ENCODE measurements at places on chromosomes 1 and 21.

- DNase-seq, result peak; percentile 93
Measured at GRCh38 chr1:210438928-210439841, 110.5 kb downstream of the HHAT start.

DNA sequence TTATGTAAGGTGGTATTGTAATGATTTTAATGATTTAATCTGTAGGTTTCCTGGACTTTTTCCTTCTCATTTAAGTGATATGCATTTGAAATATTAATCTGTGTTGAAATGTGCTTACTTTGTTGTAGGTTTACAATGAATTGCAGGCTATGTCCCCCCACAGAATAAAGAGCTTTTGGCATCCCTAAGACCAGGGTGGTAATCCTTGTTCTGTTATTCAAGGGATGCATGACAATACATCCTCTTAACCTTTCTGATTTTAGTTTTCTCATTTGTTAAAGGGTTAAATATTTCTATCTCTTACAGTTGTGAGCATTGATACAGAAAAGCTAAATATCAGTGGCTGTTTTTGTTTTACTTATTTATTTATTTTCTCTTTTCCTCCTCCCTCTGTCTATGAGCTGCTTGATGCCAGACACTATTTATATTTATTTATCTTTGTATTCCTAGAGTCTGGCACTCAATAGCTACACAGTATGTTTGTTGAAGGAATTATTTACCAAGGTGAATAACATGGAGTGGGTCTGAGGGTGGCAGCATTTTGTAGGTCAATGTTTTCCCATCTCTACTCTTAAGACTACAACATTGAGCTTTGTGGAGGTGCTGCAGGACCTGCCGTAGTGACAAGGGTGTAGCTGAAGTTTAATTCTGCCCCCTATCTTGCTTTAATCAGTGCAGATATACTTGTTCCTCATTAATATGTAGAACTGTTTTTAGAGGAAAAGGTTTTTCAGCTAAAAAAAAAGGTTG is 19.9 kb upstream of the ADGRL2 start:
- no peak for DNase-seq

GRCh38 chr1:13775459-13775858 is 75.5 kb downstream of the PRDM2 start:
- no peak for DNase-seq

DNA sequence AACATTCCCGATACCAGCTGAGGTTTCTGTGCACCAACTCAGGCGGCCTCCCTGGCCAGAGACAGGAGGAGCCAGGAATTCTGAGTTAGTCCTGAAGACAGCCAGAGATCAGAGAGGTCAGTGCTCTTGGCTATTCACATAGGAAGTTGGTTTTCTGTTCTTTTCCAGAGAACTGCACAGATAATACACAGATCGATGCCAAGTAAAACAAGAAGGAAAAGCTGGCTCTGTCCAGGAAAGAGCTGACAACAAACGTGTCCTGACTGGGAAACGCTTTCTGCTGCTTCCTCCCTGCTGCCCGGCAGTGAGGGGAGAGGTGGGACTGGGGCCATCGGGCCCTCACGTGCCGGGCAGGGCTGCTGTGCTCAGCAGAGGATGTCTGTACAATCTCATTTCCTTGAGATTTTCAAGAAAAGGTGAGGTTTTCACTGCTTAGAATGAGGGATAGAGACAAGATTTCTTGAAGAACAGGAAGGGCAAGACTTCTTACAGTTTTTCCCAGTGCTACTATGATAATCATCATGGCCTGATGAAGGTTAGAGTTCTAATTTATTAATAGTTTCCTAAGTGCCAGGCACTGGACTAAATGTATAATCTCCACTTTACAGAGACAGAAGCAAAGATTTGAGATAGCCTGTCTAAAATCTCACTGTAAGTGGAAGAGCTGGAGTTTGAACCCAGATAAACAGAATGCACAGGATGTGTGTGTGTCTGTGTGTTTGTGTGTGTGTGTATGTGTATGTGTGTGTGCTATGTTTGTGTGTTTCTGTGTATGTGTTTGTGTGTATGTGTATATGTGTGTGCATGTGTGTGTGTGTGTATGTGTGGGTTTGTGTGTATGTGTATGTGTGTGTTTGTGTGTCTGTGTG is 211.0 kb upstream of the RAB4A start:
- DNase-seq, result no peak

DNA sequence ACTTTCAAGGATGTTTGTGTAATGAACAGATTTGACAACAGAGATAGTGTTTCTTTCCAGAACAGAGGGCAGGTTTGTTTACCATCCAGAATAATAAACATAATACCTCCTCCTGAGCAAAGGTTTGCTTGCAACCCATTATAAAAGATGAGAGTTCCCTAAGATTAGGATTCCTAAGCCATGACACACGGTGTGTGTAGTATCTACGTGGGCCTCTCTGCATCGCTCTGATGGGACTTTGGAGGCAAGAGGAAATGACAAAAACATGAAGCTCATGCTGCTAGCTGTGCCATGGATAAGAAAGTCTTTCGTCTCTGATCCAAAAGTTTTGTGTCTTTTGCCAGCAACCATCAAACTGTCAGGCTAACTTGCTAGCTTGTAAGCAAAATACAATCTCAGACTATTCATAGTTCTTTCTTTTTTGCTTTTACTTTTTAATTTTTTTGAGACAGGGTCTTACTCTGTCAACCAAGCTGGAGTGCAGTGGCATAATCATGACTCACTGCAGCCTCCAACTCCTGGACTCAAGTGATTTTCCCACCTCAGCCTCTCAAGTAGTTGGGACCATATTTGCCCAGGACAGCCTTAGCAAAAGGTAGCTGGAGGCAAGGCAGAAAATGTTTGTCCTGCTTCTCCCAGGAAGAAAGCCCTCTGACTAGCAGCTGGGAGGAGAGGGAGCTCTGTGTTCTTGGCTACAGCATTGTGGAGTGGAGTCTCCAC is 81.1 kb downstream of the LHX4 start:
- no peak for DNase-seq

- no peak for DNase-seq
Measured at GRCh38 chr1:84403347-84403746, 5.1 kb downstream of the DNASE2B start.

DNA sequence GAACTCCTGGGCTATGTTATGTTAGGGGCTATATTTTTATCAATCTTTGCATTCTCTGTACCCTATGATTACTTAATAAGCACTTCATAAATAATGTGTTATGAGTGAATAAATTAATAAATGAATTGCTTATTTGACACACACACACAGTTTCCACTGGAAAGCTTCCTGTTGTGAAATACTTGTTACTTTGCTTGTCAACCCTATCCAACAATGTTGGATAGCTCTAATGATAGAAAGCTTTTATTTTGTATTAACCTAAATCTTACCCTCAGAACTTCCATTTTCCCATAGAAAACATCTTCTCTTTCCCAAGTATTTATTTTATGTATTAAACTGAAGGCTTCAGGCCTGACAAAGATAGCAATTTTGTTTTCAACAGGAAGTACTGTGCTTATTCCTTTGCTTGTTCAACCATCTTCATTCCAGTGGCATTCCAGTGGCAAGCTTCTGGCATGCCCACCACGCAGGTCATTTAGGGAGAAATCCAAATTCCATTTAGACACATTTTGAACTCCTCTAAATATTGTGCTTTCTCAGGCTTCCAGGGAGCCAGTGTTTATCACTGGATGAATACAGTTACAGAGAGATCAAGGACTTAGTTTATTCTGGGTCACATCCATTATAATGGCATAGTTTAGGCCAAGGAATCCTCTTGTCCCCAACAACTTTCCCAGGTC is 134.4 kb downstream of the TGFB2 start:
- no peak for DNase-seq

Data from non-pigmented ciliary epithelial cell (primary cell).